NCI-H187 (cell line): ENCODE measurements at places on chromosomes 16 and 17.

DNA sequence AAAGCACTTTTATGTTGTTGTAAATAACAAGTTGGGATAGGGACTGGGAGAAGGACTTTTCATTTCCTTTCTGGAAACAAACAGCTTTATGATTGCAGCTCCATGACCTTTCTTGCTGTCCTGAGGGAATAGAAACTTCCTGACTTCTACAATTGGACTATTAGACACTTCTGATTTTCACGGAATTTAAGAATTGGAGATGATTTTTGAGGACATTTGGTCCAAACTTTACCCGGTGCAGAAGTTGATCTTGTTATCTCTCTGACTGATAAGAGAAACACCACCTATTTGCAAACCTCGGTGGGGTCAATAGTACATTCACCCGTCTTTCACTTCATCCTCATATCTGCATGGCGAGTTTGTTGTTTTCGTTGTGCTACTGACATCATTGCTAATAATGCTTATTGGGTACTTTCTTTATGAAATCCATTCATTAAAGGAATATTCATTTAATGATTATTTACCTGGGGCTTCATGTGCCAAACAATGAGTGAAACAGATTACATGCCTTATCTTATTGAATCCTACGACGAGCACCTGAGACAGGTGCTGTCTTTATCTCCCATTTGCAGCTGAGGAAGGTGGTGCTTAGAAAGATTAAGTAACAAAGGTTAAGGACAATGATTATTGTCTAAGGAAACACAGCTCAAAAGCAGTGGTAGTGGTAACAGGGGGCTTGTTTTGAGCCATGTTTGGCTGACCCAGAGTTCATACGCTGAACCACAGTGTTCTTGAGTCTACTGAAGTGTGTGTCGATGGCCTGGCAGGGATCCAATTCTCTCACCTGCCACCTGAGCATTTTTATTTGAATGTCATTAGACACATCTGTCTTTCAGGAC, 176.9 kb upstream of the FAM20A start:
- peak; percentile 63 for DNase-seq

- no peak for DNase-seq
These were observed 8.3 kb downstream of the TFAP4 start for GRCh38 chr16:4264546-4264945.

DNA sequence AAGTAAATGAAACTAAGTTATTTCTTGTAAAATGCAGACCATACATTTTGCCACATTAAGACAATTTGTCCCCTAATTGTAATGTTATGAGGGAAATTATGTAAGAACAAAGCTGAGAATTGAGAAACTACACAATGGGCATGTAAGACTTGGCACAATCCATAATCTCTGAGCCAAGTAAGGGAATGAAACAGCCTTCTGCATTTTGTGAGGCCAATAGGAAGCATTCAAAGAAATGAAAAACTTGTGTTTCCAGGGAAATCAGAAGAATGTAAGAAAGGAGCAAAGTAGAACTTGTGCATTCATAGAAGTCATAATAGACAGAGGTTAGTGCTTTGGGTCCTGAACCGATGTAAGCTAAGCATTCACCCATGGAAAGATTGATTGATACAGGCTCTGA, 1.8 kb downstream of the KRTAP9-4 start:
- no peak for DNase-seq

- DNase-seq, result no peak
These were observed 27.5 kb downstream of the KCNJ16 start for GRCh38 chr17:70102531-70102930.

GRCh38 chr16:77308163-77308561, 109.0 kb downstream of the SYCE1L start:
- no peak for DNase-seq

DNA sequence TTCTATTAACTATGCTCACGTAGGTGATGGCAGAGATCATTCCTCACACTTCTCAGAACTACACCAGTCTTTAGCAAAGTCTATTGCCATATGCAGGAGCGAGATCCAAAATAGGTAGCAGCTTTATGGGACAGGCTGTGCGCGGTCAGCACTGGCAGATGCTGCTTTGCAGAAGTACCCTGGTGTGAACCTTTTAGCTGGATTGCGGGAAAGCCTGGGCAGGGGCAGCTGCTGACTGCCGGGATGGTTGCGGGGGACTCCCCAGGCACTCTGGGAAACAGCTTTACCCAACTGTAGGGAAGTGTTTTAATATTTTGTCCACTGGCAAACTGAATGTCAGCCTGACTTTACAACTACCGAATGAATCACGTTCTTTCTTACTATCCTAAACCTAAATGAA, 251.3 kb downstream of the HS3ST3A1 start:
- DNase-seq, result no peak

- no peak for DNase-seq
These were observed 29.5 kb upstream of the ZNF469 start for GRCh38 chr16:88353232-88353631.

DNA sequence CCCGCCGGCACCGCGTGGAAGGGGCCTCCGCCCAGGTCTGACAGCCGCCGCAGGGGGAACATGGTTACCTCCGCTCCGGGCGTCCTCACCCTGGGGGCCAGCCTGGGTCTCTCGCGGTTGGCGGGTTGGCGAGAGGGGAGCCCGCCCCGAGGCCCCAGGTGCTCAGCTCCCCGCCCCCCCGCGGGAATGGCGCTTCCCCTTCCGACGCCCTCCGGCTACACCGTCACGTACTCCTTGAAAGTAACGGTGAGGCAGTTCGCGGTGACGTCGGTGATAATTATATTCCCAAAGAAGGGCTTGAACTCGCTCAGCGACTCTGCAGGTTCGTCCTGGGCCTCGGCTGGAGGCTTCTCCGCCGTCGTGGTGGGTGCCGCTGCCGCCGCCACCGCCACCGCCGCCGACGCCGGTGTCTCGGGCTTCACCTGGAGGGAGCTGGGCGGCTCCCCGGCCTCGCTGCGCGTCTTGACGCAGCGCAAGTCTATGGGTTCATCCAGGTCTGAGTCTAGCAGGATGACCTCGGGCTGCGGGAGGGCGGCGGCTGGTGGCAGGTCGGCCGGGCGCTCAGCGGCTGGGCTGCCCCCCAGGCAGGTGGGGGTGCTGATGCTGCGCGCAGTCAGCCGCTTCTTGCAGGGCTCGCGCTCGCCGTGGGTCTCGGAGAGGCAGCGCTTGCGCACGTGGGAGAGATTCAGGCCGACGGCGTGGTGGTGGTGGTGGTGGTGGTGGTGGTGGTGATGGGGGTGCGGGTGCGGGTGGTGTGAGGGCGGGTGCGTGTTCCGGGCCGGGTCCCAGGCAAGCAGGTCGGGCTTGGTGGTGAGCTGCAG, 5.3 kb downstream of the CBX4 start:
- DNase-seq, result no peak

- no peak for DNase-seq
These were observed 521 bp downstream of the C16orf87 start for GRCh38 chr16:46830417-46830901.

DNA sequence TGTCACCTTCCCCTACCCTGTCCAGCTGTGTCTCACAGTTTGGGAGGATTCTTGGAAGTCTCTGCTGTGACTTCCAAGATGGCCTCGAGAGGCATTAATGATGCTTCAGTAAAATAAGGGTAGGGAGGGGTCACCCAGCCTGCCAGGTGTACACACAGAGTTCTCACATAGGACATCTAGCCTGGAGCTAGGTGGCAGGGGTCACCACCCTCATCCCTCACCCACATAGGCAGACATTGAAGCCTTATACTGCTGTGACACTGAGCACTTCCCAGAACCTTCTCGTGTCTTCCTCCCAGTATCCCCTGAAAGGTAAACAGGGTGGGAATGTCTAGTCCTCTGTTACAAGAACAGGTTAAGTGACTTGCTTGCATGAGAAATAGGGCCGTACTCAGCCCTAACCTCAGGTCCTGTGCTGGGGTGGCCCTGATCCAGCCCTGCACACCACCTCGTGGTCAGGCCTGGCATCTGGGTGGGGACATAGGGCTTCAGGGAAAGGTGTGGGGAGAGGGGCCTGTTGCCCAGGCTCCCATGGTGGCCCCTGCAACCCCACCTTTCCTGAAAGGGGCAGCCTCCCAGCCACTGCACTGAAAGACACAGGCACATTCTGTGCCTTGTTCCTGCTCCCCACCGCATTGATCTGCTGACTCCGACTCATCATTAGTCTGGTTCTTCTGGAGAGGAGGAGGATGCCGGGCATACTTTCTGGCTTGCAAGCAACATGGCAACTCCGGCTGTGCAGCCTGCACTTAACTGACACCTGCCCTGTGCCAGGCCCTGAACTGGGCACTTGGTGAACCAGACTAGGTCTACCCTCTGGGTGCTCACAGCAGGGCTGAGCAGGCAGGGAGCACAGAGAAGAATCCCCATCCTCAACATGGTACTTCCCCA, 3.6 kb upstream of the MMP15 start:
- no peak for DNase-seq

- no peak for DNase-seq
These were observed 31.3 kb upstream of the RASL10B start for GRCh38 chr17:35700150-35700549.

DNA sequence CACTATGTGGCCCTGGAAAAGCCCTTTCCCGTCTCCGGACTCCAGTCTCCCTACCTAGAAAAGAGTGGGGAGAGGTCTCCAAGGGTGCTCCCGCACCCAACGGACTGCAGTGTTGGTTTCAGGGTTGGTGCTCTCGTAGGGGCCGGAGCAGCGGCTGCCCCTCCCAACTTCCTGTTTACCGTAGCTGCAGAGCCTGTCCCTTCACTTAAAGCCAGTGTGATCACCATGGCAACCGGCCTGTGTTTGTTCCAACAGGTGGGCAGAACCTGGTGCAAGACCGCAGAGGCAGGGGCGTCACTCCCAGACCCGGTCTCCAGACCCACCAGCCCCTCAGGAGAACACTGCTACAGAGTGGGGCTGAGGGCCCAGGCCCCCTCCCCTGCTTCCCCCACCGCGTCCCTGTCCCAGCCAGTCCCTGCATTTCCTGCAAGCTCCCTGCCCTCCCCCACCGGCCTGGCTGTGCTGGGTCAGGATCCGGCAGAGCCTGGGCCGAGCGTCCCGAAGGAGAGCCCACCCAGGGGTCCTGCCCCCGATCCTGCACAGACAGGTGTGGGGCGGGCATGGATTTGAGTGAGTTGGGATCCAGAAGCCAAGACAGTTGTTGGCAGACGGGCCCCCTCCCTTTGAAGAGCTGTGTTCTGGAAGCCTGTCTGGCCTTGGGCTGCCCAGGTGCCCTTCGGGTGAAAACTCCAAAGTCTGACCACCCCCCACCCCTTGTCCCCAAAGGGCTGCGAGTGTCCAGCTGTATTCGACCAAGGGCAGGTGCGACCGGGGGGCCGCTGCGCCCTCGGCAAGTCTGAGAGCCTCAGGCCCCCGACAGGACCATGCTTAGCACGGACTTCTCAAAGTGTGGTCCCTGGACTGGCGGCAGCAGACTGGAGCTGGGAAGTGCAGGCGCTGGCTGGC, 1.5 kb upstream of the BAIAP3 start:
- DNase-seq, result no peak

GRCh38 chr16:87995644-87996043, 44.4 kb downstream of the BANP start:
- DNase-seq, result no peak

DNA sequence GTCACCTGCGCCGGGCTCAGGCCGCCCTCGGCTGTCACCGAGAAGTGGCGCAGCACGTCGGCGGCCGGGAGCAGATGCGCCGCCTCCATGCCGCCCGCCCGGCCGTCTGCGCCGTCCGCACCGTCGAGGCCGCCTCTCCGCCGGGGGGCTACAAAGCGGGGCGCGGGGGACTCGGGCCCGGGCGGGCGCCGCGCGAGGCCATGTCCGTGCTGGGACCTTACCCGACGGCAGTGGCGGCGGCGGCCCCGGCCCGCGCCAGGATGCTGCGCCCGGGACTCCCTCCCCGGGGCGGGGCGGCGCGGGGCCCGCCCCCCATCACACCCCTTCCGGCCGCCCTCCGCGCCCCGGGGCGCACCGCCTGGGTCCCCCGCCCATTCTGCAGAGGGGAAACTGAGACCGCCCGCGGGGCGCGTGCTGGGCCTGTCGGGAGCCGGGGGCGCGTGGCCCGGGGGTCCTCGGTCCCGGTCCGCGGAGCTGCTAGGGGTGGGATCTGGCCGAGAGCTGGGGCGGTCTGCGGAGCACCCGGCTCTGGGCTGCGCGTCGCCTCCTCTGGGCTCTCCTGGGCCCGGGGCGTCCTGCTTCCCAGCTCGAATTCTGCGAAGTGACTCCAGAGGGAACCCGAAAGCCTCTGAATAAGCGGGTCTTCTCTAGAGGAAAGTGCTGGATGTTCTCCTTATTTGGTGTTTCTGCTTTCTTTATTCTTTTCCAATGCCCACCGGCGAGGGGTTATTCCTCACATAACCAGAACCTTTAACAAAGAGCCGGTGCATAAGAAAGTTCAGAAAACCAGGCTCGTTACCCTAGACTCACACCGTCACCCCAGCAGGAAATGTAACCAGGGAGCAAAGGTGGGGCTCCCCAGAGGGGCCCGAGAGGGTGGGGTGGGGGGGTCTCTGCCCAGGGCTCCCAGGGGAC, at the start of gene ATP2A3:
ATP2A3 (minus strand) TSS at position 235 of the 915 bp plus-strand sequence; CDS start at position 89, 146 bp downstream.
- no peak for DNase-seq
